ENCODE measurements at places on chromosomes 6 and 20.

GRCh38 chr6:46062312-46062711, 46.7 kb upstream of the CLIC5 start:
- peaks cover 22% of the 10 kb centered on the region for H3K4me1 ChIP-seq
- H3K27me3 ChIP-seq: no peaks in the 10 kb centered on the region
- H3K36me3 ChIP-seq: no peaks in the 10 kb centered on the region
- peak; percentile 51 for DNase-seq
- H3K4me3 ChIP-seq: no peak overlapping the region
- peak overlapping the region; percentile 67 for H3K27ac ChIP-seq

DNA sequence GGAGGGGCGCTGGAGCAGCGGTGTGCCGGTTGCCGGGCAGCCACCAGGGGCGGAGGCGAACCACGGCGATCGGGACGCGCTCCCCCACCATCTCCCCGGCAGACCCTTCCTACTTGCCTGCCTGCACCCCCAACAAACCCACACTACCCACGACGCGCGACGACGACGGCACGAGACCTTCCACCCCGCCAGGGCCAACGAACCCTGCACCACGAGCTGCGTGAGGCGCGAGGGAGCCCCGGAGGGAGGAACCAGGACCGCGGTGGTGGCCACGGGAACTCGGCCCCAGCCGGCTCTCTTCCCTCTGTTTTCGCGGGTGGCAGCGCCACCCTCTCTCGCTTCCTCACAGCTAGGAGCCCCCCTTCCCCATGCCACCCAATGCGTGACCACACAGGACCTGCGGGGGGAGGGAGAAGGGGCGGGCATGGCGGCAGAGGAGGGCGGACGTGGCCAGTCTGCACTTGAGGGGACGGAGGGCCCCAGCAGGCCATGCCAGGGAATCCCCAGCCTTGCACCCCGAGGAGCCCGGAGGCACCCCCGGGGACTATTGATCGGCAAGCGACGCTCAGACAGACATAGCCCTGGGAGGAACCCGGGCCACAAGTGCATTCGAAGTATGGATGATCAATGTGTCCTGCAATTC, 1516.4 kb upstream of the DEFB115 start:
- H3K4me3 ChIP-seq: no peak overlapping the region
- H3K27me3 ChIP-seq: no peaks in the 10 kb centered on the region
- no peak for DNase-seq
- H3K36me3 ChIP-seq: no peaks in the 10 kb centered on the region

DNA sequence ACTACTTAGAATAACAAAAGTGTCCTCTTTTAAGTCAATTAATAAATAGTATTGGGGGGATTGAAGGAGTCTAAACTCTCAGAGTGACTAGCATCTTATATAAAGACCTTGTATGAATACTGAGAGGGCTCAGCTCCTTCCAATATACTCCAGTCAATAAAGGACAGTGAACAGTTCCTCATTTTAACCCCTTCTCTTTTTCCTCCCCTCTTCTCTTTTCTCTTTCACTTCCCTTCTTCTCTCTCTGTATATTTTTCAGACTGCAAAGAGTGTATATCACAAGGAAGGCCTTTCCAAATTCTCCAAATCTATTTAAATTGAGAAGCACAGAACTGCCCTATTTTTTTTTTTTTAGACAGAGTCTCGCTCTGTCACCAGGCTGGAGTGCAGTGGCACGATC, 99.5 kb downstream of the CD164 start:
- no peaks in the 10 kb centered on the region for H3K4me1 ChIP-seq
- no peak overlapping the region for H3K4me3 ChIP-seq
- no peak for DNase-seq
- H3K27me3 ChIP-seq: no peaks in the 10 kb centered on the region
- no peak overlapping the region for H3K27ac ChIP-seq

GRCh38 chr6:21263531-21264287, 329.8 kb upstream of the SOX4 start:
- no peak for DNase-seq
- H3K27ac ChIP-seq: no peak overlapping the region
- no peaks in the 10 kb centered on the region for H3K4me1 ChIP-seq
- H3K27me3 ChIP-seq: no peaks in the 10 kb centered on the region
- no peaks in the 10 kb centered on the region for H3K36me3 ChIP-seq

- H3K36me3 ChIP-seq: no peaks in the 10 kb centered on the region
- no peaks in the 10 kb centered on the region for H3K27me3 ChIP-seq
- H3K4me3 ChIP-seq: no peak overlapping the region
Measured at GRCh38 chr6:132041706-132042105, 90.5 kb upstream of the CCN2 start.
